Activated CD4-positive, alpha-beta T cell treated with anti-CD3 and anti-CD28 coated beads for 36 hours (primary cell): ENCODE measurements at places on chromosomes 16 and 17.
A peak's percentile ranks its signal among the peaks of the same experiment; 100 is the strongest.

GRCh38 chr16:30032083-30032819, 1.2 kb upstream of the TLCD3B start:
- H3K4me3 ChIP-seq = peak overlapping the region; percentile 8
- peaks cover 8% of the 10 kb centered on the region for H3K4me1 ChIP-seq
- peak; percentile 80 for DNase-seq
- no peak overlapping the region for H3K27ac ChIP-seq
- H3K36me3 ChIP-seq = no peaks in the 10 kb centered on the region

GRCh38 chr16:87949071-87949744, 2.0 kb upstream of the BANP start:
- H3K27me3 ChIP-seq = no peaks in the 10 kb centered on the region
- no peak for DNase-seq
- peaks cover 17% of the 10 kb centered on the region for H3K36me3 ChIP-seq
- H3K4me3 ChIP-seq = peak overlapping the region; percentile 47
- no peak overlapping the region for H3K27ac ChIP-seq

DNA sequence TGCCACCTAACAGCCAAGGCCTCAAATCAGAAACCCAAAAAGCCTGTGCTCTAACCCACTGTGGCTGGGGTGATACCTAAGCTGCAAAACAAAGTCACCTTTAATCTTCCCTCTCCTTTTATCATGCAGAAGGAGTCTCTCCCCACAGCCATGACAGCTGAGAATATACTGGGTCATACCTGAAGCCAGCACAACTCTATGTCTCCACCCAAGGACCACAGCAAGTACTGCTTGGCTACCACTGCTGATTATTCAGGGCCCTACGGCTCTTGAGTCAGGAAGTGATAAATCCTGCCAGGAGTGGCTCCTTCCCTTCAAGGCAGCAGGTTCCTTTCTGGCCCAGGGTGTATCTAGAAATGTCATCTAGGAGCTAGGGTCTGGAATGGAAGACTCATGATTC, 151.5 kb upstream of the TOM1L1 start:
- no peak for DNase-seq
- peaks cover 2% of the 10 kb centered on the region for H3K27me3 ChIP-seq
- H3K4me1 ChIP-seq = no peaks in the 10 kb centered on the region
- no peaks in the 10 kb centered on the region for H3K36me3 ChIP-seq
- no peak overlapping the region for H3K27ac ChIP-seq

DNA sequence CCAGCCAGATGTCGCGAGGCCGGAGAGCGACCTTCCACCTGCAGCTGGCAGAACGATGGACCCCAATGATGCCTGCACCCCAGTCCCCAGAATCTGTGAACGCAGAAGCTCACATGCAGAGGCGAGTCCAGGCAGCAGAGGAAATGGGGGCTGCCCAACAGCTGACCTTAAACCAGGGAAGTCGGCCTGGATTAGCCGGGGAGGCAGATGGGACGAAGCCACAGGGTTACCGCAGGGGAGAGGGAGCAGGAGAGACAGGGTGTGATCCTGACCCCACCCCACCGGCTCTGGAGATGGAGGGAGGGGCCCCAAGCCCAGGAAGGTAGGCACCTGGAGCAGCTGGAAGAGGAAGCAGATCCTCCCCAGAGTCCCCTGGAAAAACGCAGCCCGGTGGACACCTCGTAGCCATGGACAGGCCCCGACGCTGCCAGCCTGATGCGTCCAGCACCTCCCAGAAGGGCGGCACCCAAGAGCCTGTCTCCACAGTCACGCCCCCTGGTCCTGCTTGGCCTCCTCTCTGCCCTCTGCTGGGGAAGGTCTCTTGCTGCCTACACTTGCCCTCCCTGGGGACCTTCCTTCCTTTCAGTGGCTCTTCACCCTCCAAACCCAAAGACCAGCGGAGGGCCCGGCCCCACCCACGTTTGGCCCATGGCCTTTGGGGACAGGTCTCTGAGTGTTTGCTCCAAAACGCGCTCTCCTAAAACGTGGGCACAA, 37.3 kb downstream of the PIEZO1 start:
- H3K36me3 ChIP-seq = no peaks in the 10 kb centered on the region
- no peaks in the 10 kb centered on the region for H3K27me3 ChIP-seq
- peaks cover 30% of the 10 kb centered on the region for H3K4me1 ChIP-seq
- no peak overlapping the region for H3K4me3 ChIP-seq
- no peak overlapping the region for H3K27ac ChIP-seq
- peak; percentile 68 for DNase-seq

- peak; percentile 18 for DNase-seq
- H3K27ac ChIP-seq = no peak overlapping the region
- H3K36me3 ChIP-seq = no peaks in the 10 kb centered on the region
- H3K4me1 ChIP-seq = peaks cover 30% of the 10 kb centered on the region
- no peak overlapping the region for H3K4me3 ChIP-seq
- peaks cover 58% of the 10 kb centered on the region for H3K27me3 ChIP-seq
Measured at GRCh38 chr16:54284319-54284930, 2.2 kb downstream of the IRX3 start.

GRCh38 chr17:49977463-49978389, 8.7 kb downstream of the DLX4 start:
- no peaks in the 10 kb centered on the region for H3K4me1 ChIP-seq
- no peak for DNase-seq
- H3K4me3 ChIP-seq = no peak overlapping the region
- no peaks in the 10 kb centered on the region for H3K36me3 ChIP-seq

GRCh38 chr17:44786551-44787081, 27.8 kb downstream of the ADAM11 start:
- H3K27me3 ChIP-seq = no peaks in the 10 kb centered on the region
- no peaks in the 10 kb centered on the region for H3K4me1 ChIP-seq
- no peak overlapping the region for H3K27ac ChIP-seq
- H3K36me3 ChIP-seq = no peaks in the 10 kb centered on the region

GRCh38 chr17:7809086-7809790, 24.8 kb upstream of the KDM6B start:
- H3K4me1 ChIP-seq = no peaks in the 10 kb centered on the region
- H3K36me3 ChIP-seq = no peaks in the 10 kb centered on the region
- H3K27ac ChIP-seq = no peak overlapping the region
- H3K4me3 ChIP-seq = no peak overlapping the region

DNA sequence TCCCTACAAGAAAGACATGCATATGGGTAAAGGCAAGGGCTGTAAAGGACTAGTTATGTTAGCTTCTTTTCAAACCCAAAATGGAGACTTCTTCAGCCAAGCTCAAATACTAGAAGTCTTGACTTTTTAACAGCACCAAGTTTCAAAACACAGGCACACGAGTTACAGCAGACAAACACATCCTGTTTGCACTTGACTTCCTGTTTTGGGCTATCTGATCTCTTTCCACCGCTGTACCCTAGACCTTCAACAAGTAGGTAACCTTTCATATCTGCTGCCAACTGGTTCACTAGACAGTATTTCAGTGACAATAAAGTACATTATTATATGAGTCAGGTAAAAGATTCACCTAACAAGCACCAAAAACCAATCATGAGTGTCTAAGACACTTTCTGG, 12.3 kb downstream of the RFFL start:
- peak overlapping the region; percentile 40 for H3K4me3 ChIP-seq
- peak overlapping the region; percentile 78 for H3K27ac ChIP-seq
- peaks cover 9% of the 10 kb centered on the region for H3K36me3 ChIP-seq
- no peaks in the 10 kb centered on the region for H3K27me3 ChIP-seq

GRCh38 chr16:78982096-78982744, 618.3 kb downstream of the MAF start:
- no peak for DNase-seq
- no peak overlapping the region for H3K27ac ChIP-seq
- no peaks in the 10 kb centered on the region for H3K27me3 ChIP-seq
- H3K4me1 ChIP-seq = no peaks in the 10 kb centered on the region
- peaks cover 3% of the 10 kb centered on the region for H3K36me3 ChIP-seq

- no peak overlapping the region for H3K27ac ChIP-seq
- no peak overlapping the region for H3K4me3 ChIP-seq
Measured at GRCh38 chr17:75504347-75505151, 10.8 kb downstream of the CASKIN2 start.

- H3K27ac ChIP-seq = no peak overlapping the region
- no peaks in the 10 kb centered on the region for H3K27me3 ChIP-seq
- peaks cover 7% of the 10 kb centered on the region for H3K4me1 ChIP-seq
- H3K4me3 ChIP-seq = no peak overlapping the region
Measured at GRCh38 chr17:44795421-44795820, 34.7 kb downstream of the GJC1 start.

DNA sequence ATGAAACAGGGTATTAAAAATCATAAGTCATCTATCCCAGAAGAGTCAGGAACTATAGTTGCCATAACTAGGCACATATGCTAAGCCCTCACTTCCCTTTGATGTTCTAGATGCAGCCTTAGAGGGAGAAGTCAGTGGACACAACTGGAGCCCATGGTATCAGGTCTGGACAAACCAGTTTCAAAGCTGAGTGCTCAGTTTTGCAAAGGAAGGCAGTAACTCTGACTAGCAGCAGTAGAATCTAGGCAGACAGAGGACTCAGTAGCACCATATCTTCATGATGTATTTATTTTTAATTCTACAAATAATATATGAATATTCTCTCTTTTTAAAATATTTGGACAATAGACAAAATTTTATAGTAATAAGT, 11.7 kb upstream of the FAM20A start:
- no peaks in the 10 kb centered on the region for H3K4me1 ChIP-seq
- H3K27me3 ChIP-seq = peaks cover 15% of the 10 kb centered on the region
- H3K27ac ChIP-seq = no peak overlapping the region
- DNase-seq = no peak
- no peak overlapping the region for H3K4me3 ChIP-seq
- H3K36me3 ChIP-seq = no peaks in the 10 kb centered on the region

- peak; percentile 23 for DNase-seq
- peaks cover 2% of the 10 kb centered on the region for H3K27me3 ChIP-seq
- H3K4me3 ChIP-seq = no peak overlapping the region
- H3K36me3 ChIP-seq = peaks cover 7% of the 10 kb centered on the region
- H3K27ac ChIP-seq = no peak overlapping the region
Measured at GRCh38 chr17:48835971-48836370, 5.1 kb downstream of the CALCOCO2 start.

DNA sequence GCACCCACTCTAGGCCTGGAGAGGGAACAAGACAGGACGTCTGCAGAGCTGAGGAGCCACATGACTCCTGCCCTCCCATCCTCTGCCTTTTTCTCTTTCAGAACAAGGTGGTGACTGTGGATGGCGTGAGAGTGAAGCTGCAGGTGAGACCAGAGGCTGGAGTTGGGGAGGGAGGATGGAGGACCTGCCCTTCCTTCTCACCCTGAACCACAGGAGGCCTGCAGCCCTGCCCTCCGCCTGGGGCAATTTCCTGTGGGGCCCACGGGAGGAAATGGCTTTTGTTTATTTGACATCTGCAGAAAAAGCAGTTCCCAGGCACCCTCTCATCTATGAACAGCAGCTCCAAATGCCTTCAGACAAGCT, 5.1 kb downstream of the RAB37 start:
- peaks cover 81% of the 10 kb centered on the region for H3K4me1 ChIP-seq
- H3K36me3 ChIP-seq = no peaks in the 10 kb centered on the region
- H3K4me3 ChIP-seq = peak overlapping the region; percentile 50
- peak overlapping the region; percentile 88 for H3K27ac ChIP-seq
- peak; percentile 72 for DNase-seq

DNA sequence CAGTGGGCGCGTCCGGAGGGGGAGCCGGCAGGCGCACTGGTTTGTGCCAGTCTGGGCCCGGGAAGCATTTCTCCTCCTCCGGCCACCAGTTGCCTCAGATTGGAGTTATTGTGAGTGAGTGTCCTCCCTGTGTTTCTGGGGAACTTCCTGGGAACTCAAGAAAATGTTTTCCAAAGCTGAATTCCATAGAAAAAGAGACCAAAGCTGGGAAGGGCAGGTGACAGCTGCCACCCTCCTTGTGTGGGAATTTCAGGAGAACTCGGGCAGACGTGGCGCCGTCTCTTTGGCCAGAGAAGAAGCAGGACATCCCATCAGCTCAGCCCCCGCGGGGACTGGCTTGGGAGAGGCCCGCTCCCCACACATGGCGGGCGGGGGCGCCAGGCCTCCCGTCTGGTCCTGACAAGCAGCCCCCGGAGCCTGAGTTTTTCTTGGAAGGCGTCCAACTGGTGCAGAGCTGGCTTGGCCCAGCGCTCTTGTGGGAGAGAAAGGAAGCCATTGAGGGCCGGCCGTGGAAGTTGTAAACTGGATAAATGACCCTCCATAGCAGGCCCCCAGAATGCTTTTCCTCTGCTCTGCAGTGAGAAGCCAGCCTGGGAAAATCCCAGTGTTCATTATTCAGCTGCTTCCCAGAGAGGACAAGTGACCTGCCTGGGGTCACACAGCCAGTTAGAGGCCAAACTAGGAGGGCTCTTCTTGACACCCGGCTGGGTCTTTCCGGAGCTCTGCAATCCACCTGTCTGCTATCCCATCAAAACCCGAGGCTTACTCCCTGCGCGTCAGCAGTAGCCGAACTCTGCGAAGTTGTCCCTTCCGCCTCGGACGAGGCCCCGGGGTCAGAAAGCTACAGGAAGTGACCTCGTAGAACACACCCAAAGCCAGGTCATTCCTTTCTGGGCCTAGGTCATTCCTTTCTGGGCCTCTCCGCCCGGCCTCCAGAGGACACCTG, 39.2 kb upstream of the GSE1 start:
- no peaks in the 10 kb centered on the region for H3K27me3 ChIP-seq
- H3K4me3 ChIP-seq = no peak overlapping the region
- peaks cover 35% of the 10 kb centered on the region for H3K4me1 ChIP-seq
- DNase-seq = no peak

DNA sequence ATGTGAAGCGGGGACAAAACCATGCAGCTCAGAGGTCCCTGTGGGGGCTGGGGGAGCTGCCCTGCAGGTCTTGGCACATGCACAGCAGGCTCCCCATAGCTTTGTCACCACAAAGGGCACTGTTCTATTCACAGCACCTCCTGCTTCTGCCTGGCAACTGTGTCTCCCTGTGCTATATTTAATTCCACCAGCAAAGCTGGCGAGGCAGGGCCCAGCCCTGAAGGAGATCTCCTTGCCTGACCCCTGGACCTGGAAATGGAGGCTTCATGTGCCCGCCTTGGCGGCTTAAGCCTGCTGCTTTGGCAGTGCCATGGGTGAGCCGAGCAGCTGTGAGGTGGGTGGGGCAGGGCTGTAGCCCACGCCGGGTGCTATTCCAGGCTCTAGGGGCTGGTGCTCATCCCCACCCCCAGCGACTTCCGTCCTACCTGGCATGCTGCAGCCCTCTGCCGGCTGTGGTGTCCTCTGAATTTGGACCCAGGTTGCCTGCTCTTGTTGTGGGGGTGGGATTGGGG, 6.8 kb downstream of the LDHD start:
- H3K27ac ChIP-seq = peak overlapping the region; percentile 92
- peaks cover 22% of the 10 kb centered on the region for H3K36me3 ChIP-seq
- peaks cover 6% of the 10 kb centered on the region for H3K27me3 ChIP-seq
- H3K4me1 ChIP-seq = peaks cover 68% of the 10 kb centered on the region

GRCh38 chr17:79800325-79801155, 3.7 kb upstream of the CBX8 start:
- peak; percentile 82 for DNase-seq
- H3K27ac ChIP-seq = no peak overlapping the region
- H3K4me3 ChIP-seq = peak overlapping the region; percentile 39
- H3K27me3 ChIP-seq = peaks cover 47% of the 10 kb centered on the region
